Left lung (tissue), 14 donors: ENCODE measurements at places on chromosomes 2 and 18. TPM values are rescaled to one million over a fixed set of nuclear protein-coding genes. Genes with fewer than 3 reads are reported as not detected.

Gene RGPD4
- not detected for total RNA-seq

- H3K27me3 ChIP-seq = peaks cover 41% of the 10 kb centered on the region
- no peak within 1 kb of the TSS for H3K27ac ChIP-seq
- peak within 1 kb of the TSS; percentile 13 for H3K4me3 ChIP-seq
- peaks cover 13% of the 10 kb centered on the region for H3K4me1 ChIP-seq
- no peak for DNase-seq
- H3K36me3 ChIP-seq = no peaks in the 10 kb centered on the region
Observed at GRCh38 chr2:154698296-154698720, at the start of gene KCNJ3. Gene KCNJ3, plus strand, starts transcription at chr2:154698695. Its CDS starts 81 bp downstream, at chr2:154698776.

GRCh38 chr2:176768185-176768584 lies 444.4 kb upstream of the HNRNPA3 start:
- H3K27ac ChIP-seq = no peak overlapping the region
- H3K36me3 ChIP-seq = peaks cover 2% of the 10 kb centered on the region
- DNase-seq = no peak
- H3K4me3 ChIP-seq = no peak overlapping the region

DNA sequence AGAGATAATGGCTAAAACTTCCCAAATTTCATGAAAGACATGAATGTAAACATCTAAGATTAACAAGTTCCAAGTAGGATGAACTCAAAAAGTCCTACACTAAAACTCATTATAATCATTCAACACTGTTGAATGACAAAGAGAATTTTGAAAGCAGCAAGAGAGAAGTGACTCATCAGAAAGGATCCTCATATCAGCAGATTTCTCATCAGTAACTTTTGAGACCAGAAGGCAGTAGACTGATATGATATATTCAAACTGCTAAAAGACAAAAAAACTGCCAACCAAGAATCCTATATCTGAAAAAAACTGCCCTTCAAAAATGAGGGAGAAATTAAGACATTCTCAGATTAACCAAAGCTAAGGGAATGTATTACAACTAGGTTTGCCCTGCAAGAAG lies 130.6 kb upstream of the OTX1 start:
- no peak overlapping the region for H3K4me3 ChIP-seq
- no peak overlapping the region for H3K27ac ChIP-seq
- H3K36me3 ChIP-seq = no peaks in the 10 kb centered on the region
- H3K4me1 ChIP-seq = no peaks in the 10 kb centered on the region
- no peaks in the 10 kb centered on the region for H3K27me3 ChIP-seq
- no peak for DNase-seq

GRCh38 chr18:70160073-70160678 lies 45.3 kb downstream of the RTTN start:
- no peak for DNase-seq
- H3K4me3 ChIP-seq = no peak overlapping the region
- H3K36me3 ChIP-seq = peaks cover 22% of the 10 kb centered on the region
- no peak overlapping the region for H3K27ac ChIP-seq
- no peaks in the 10 kb centered on the region for H3K4me1 ChIP-seq

GRCh38 chr2:16765356-16765755 lies 99.7 kb upstream of the CYRIA start:
- no peaks in the 10 kb centered on the region for H3K27me3 ChIP-seq
- H3K4me1 ChIP-seq = peaks cover 24% of the 10 kb centered on the region
- H3K4me3 ChIP-seq = no peak overlapping the region
- DNase-seq = no peak
- no peak overlapping the region for H3K27ac ChIP-seq
- no peaks in the 10 kb centered on the region for H3K36me3 ChIP-seq

DNA sequence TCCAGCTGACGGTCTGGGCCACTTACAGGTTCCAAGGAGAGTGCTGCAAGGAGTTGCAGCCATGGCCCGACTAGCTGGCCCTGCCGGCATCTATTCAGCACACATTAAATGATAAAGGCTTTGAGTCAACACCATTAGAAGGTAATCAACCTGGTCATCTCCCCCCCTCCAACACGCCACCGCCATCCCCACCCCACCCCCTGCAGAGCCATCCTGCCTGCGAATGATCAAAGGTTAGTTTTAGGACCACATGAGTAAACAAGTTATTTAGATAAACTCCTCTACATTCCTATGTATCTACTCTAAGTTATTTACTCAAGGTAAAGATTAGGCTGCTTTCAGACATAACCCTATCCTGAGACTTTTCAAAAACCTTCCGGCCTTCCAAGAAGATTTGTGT lies 349.3 kb upstream of the SLC39A10 start:
- no peaks in the 10 kb centered on the region for H3K4me1 ChIP-seq
- H3K27me3 ChIP-seq = no peaks in the 10 kb centered on the region
- no peak overlapping the region for H3K27ac ChIP-seq
- no peaks in the 10 kb centered on the region for H3K36me3 ChIP-seq
- H3K4me3 ChIP-seq = no peak overlapping the region
- DNase-seq = peak; percentile 24
